ENCODE measurements at places on chromosomes 4 and X. TPM values are rescaled to one million over a fixed set of nuclear protein-coding genes. Genes with fewer than 3 reads are reported as not detected.

SHROOM3 gene
- total RNA-seq, result 11.3 TPM

USP17L24 gene
- not detected for total RNA-seq

MAP9 gene
- 9.6 TPM for total RNA-seq

TLR10 gene
- not detected for total RNA-seq

SLC9B1 gene
- 0.94 TPM for total RNA-seq

HSFX2 gene
- not detected for total RNA-seq

TRIM61 gene
- 4.2 TPM for total RNA-seq

TMPRSS11D gene
- not detected for total RNA-seq

C4orf51 gene
- not detected for total RNA-seq

DUSP21 gene
- total RNA-seq, result not detected

ARSH gene
- not detected for total RNA-seq

TBC1D8B gene
- 6.8 TPM for total RNA-seq

TBC1D25 gene
- total RNA-seq, result 20.1 TPM

PCYT1B gene
- total RNA-seq, result 2.3 TPM

ATP8A1 gene
- 20.7 TPM for total RNA-seq

HTR2C gene
- not detected for total RNA-seq

FRMD7 gene
- total RNA-seq, result not detected

TBC1D9 gene
- 10.2 TPM for total RNA-seq

GABRE gene
- total RNA-seq, result 11.7 TPM

TMPRSS11F gene
- total RNA-seq, result not detected

All from right cardiac atrium (tissue), 5 donors.